Stimulated activated CD4-positive, alpha-beta T cell treated with anti-CD3 and anti-CD28 coated beads, Interleukin-1b, Interleukin-23, amount 100 ng/mL, for 24 hours (primary cell): ENCODE measurements at places on chromosomes 2 and 18.

GRCh38 chr18:74255131-74255616, 36.6 kb downstream of the CYB5A start:
- DNase-seq: no peak

- no peak for DNase-seq
Observed at GRCh38 chr2:150357770-150358467, 129.5 kb downstream of the RND3 start.

DNA sequence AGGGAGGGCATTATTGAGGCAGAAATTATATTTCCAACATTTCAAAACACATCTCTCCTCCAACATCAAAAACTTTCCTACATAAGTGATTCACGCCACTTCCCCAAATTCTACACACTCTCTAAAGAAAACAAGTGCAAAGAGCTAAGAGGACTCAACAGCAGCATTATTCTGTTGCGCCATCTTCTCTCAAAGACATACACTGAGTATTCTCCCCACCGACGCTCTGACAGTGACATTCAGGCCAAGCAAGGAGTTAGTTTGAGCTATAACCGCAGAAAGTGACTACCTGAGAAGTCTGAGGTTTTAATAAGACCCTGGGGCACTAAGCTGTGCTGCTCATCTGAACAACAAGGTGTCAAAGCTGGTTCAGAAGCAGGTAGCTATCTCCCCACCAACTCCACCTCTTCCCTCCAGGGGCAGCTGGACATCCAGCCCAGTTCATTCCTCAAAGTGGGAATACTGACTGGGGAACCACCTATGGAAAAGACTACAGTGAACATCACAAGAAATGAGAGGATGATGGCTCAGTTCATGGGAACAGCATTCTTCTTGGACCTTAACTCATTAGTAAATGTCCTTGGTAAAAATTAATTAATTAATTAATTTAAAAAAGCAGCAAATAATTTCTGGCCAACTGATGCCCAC, 309.5 kb upstream of the CCDC68 start:
- no peak for DNase-seq

- DNase-seq: no peak
Observed at GRCh38 chr2:206464597-206464996, 21.3 kb downstream of the ADAM23 start.

- no peak for DNase-seq
Observed at GRCh38 chr2:37005118-37005868, 39.0 kb upstream of the STRN start.

GRCh38 chr2:182814380-182814779, 52.1 kb downstream of the FRZB start:
- no peak for DNase-seq

GRCh38 chr2:234502285-234502918, 5.5 kb upstream of the ARL4C start:
- DNase-seq: no peak

GRCh38 chr2:167570370-167570769, 677.0 kb downstream of the STK39 start:
- no peak for DNase-seq

DNA sequence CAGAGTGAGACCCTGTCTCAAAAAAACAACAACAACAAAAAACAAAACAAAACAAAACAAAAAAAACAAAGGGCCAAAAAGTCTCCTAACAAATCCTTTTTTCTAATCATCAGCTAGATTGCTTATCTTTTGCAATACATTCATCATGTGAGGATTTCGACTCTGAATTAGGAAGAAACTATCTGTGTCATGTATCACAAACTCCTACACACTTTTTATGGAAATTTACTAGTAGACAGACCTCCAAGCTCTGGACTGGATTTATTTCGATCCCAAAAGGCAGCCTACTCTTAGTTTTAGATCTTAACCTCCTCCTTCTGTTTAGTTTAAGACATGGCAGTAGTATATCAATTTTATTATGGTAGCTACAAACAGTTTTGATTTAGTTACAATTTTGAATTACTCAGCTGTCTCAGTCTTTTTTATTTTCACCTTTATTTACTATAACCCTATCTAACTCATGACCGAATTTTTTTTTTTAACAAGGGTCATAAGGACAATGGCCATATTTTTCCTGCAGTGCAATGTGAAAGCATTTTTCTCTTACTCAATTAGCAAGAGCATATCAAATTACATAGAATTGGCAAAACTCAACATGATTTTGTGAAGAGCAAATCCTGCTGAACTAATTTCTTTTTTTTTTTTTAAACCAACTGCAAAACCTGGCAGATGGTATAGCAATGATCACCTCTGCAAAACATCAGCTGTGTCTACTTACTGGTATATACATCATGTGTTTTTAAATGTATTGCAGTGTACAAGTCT, 10.7 kb upstream of the CCDC88A start:
- no peak for DNase-seq

GRCh38 chr18:76458522-76459311, 36.3 kb downstream of the ZNF516 start:
- no peak for DNase-seq

DNA sequence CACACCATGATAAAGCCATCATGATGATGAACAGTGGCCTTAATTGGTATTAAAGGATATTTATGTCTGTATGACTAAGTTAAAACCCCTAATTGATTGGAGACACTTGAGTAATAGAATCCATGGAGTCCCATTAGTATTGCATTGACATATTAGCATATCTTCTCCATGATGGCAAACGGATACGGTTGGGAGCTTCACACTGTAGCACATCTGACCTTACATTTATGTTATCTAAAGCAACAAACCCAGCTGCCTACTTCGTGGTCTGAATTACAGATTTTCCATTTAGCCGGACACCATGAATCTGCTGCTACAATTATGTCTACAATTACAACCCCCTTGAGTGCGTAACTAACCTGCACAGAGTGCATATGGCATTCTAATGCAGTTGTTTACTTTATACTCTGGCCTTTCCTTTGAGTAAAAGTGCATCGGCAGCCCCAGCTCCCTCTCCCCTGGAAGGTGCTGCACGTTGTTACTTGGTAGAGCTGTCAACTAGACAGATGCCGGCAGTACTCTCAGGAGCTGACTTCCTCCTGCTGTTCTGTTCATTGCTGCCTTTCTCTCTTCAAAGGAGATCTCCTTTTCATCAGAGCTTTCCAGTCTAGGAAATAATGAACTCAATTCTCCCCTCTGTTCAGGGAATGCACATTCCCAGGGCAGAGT, 92.1 kb downstream of the LRRC30 start:
- no peak for DNase-seq
